ENCODE measurements at places on chromosomes 1 and 21.

DNA sequence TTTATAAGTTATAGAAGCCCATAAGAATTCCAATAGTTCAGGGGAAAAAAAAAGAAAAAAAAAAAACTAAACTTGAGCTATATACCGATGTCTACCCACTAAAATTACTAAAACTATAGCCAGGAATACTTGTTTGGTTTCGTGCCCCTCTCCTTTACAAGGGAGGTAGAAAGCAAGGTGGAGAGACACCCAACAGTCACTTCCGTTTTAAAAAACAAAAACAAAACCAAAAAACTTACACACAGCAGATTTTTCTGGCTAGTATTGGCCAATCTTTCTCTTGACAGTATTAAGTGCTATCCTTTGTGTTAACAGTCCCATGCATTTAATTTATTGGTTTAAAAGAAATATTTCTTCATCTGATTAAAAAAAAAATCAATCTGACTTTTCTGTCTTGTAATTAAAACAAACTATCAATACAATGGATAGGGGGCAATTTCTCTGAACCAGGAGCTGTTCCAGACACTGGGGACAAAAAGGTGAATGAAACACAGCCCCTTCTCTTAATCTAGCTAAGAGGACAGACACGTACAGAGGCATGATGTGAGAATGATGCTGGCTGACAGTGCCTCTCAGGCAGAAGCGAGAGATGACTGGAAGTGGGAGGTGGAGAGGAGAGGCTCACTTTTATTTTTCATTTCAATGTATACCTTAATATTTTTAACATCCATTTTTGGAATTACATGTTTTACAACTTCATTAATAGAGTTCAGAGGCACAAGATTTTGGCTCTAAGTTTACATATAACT is 214.8 kb downstream of the RERE start:
- DNase-seq = no peak

GRCh38 chr1:226093621-226094020 is 31.1 kb downstream of the H3-3A start:
- DNase-seq = no peak

DNA sequence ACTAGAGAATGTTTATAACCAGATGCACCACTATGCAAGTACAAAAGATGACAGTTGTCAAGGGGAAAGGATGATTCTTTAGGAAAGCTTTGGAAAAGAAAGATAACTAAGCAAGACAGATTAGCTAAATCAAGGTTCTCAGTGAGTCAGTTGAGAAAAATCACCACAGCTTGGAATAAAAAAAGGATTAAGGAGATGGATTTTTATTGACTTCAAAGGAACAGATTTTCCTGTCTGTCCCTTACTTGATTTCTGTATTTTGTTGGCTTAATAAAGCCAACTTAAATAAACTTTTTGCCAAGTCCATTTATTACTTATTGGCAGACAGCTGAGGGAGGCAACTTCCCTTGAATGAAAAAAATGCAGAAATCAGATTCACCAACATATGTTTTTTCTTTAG is 93.9 kb downstream of the NR5A2 start:
- no peak for DNase-seq

DNA sequence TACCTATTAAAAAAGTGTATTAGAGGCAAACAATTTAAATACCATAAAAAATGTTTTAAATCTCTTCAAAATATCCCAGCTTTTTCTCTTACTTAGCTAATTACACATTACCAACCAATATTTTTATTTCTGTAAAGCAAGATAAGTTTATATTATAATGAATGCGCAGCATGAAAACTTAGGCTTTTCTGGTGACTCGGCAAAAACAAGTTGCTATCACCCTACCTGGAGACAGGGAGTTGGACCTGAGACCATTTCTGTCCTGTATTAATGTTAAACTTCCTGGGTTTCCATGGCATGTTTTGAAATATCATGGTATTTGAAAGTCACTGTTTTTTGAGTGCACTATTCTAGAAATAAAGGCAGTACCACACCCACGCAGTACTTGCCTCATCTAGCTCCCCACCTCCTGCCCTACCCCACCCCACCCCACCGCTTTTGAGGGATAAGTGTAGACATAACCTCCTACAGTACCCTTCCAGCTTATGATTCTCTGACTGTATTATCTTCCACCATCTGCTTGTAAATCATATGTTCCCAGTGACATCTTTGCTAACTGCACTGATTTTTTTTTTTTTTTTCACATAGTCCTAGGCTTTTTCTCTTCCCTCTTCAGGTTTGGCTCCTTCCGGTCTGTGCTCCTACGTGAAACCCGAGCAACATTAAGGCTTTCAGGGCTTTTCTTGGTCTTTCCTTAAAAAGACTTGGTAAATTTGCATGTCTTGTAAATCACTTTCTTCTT is 77.5 kb downstream of the PHTF1 start:
- DNase-seq = no peak

GRCh38 chr1:25572708-25573590 is 29.5 kb downstream of the LDLRAP1 start:
- no peak for DNase-seq

DNA sequence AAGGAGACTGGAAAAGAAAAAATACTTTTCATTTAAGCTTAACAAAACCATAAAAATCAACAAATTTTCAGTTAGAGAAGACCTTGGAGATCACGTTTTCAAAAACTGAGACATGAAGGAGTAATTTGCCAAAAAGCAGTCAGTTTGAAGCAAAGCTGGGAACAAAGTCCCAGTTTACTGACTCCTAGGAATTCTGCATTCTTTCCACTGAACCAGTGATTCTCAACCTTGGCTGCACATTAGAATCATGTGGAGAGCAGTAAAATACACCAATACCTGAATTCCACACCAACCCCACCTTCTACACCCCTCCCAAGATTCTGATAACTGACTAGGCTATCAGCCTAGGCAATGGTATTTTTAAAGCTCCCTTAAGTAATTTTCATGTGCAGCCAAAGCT is 73.5 kb downstream of the PRPF38A start:
- no peak for DNase-seq

DNA sequence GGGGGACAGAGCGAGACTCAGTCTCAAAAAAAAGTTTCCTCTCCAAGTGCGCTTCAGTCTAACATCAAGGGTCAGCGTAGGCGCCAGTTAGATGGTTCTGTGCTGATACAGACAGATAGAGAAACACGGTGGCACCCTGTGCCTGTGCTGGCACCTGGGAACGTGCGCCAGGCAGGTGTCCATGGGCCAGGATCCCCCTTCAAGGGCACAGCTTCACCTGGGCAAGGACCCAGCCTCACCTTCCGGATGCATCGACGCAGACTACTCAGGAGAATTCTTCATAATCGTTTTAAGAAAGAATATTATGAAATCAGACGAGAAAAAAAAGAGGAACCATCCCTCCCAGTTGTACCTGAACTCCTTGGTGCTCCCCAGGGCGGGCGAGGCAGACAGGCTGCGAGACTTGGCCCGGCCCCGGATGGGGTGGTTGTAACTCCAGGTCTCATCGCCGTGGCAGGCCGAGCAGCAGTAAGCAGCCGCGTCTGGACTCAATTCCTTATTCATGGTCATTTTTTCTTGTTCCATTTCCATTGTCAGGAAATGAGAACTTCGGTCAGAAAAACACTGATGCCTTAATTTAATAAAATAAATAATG is 13.3 kb downstream of the NADK start:
- no peak for DNase-seq

- no peak for DNase-seq
These were observed 53.0 kb downstream of the DMRTB1 start for GRCh38 chr1:53511933-53512806.

- DNase-seq = no peak
These were observed 91.4 kb downstream of the LYPLAL1 start for GRCh38 chr1:219265026-219265515.

DNA sequence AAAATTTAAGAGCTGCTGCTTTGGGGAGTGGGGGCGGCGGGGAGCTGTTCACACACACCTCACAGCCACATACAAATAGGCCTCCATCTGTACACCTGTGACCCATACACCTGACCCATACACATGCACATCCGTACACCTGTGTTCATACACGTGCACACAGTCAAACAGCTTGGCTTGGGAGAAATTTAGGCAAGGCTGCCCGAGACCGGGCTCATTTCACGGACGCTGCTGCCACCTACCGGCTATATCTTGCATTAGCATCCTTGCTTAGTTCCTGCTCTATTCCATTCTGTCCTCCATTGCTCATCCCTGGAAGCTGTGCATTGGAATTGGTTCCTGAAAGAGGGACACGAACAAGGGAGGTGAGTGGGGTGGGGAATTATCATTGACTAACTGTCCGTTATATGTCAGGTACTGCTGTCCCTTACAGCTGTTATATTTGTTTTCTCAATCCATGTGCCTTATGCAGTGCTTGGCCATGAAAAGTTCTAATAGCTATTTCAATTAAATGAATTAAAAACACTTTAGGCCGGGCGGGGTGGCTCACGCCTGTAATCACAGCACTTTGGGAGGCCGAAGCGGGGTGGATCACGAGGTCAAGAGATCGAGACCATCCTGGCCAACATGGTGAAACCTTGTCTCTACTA is 37.1 kb upstream of the EPB41 start:
- DNase-seq = no peak

- no peak for DNase-seq
These were observed 9.3 kb upstream of the ZBTB40 start for GRCh38 chr1:22442212-22442894.

DNA sequence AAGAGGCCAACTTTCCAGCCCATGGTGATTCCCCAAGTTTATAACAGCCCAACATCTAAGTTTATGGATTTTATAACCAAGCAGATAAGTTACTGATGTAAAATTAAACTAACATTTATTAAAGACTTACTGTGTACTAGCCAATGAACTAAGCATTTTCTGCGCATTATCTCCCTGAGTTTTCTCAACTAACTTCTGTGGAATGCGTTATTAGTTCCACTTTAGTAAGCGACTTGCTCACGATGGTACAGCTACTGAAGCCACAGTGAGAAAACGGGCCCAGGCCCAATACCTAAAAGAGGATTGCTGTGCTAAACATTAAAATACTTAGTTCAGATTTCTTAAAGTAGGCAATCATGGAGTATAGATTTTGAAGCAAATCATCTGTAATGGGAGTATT is 61.0 kb downstream of the ZBTB18 start:
- DNase-seq = no peak

Measured in cortex of kidney (tissue), 1 donor.